ENCODE measurements at places on chromosomes 1 and 21.

DNA sequence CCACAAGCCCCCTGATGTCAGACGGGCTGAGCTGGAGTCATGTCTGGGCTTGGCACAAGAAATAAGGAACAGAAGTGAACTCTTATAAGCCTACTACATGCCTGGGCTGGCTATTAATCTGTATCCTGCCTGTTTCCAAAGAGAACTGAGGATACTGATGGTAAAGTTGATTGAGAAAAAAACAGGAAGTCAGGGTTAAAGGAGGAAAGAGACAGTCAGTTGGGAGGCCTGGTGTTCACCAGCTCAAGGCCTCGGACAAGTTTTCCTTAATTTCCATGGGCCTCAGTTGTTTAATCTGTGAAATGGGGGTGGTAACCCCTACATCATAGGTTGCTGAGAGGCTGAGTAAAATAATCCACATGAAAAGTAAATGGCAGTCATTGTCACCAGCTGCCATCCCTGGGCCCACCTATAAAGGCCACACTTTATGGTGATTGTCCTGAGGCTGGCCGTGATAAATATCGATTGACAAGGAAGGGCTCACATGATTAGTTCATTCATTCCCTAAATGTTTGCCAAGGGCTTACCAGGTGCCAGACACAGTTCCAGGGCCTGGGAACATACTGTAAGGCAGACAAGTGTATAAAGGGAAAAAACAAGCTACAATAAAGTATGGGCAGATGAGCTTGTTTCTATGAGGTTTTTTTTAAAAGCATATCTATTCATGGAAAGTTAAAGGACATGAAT lies 2.8 kb downstream of the ALDH4A1 start:
- DNase-seq = no peak

- no peak for DNase-seq
Observed at GRCh38 chr1:113429461-113430153, 39.3 kb downstream of the MAGI3 start.

GRCh38 chr1:160949881-160950280 lies 4.7 kb downstream of the ITLN2 start:
- no peak for DNase-seq

DNA sequence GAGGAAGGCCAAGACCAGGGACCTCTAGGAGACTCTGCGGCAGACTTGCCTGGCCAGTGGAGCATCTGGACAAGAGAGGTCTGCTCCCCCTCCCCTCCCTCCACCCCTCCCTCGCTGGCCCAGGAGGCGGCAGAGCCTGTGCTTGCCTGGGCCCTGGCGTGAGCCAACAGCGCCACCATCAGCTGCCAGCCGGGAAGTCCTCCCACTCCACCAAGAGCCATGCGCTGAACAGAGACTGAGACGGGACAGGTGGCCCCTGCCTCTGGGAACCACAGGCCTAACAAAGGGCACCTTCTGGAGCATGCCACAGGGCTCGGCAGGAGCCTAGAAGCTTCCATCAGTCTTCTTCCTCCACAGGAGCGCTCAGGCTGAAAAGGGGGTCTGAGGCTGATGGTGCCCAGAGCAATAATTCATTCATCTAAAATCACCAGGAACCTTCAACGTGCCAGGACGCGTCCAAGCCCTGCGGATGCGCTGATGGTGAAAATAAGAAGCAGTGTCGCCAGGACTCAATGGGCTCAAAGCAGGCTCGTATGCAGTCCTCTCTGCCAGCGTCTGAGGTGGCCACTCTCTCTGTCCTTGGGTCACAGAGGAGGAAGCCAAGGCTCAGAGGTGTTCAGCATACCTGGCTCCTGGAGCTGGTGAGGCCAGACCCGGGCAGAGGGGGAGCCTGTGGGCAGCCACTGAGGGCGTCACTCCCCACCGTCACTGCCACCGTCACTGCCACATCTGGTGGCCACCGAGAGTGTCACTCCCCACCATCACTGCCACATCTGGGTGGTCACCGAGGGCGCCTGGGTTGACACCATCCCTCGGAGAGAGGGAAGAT lies 161.2 kb downstream of the NPHP4 start:
- DNase-seq = no peak

DNA sequence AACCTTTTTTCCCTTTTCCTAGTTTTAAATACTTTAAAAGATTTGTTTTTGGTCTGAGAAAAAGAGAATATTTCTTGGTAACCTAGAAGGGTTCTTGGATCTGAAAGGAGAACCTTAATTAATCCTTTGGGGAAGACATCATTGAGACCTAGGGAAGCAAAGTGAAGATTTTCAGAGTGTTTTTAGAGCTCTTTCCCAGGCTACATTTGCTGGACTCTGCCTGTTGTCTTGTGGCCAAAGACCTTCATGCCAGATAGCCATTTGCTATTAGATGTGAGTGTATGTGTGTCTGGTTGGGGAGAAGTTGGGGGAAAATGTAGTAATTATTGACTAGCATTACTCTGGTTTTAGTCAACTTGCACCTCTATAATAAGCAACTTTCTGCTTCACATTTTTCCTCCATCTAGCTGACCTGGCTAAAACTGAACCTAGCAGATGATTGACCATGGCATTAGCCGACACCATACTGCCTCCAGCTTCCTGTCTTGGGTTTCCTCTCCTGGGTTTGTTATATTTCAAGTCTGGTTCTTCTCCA lies 239.1 kb downstream of the USP25 start:
- no peak for DNase-seq

- DNase-seq = no peak
Observed at GRCh38 chr1:236140705-236141446, 1.5 kb upstream of the GPR137B start.

GRCh38 chr1:94418664-94419655 lies 771 bp downstream of the ABCD3 start:
- DNase-seq = peak; percentile 40

DNA sequence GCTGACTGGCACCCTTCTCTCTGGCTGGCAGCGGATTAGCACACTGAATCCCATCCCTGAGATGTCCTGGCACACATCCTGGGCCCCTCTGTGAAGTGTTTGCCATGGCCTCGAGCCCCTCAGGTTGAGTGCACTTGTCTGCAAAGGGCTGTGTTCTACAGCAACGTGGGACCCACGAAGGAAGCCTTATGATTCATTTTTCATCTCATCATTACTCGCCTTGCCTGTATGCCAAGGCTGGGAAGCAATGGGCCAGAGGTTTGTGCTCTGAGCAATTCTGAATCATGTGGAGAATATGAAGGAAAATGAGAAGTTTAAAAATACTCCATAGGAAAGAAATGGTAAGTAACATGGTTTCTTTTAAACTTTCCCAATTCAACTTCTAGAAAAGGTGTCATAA lies 124.8 kb upstream of the LMO4 start:
- no peak for DNase-seq

Data from kidney capillary endothelial cell (primary cell).